ENCODE measurements at places on chromosomes 4 and X.

- DNase-seq, result peak; percentile 73
These were observed 895 bp downstream of the SMIM14 start for GRCh38 chr4:39637586-39638353.

DNA sequence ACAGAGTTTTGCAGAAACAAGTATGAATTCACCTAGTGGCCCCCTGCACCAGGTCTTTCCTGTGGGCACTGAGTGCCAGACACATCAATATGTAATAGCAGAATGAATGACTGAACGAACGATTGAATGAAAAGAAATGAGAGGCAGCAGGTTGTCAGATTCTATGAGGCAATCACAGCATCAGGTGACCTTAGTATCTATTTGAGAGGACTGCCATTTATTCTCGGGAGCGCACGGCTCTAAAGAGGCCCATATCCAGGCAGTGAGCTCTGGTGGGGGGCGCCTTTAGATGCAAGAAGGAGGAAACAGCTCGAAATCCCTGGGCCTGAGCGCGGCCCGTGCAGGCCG, 528 bp upstream of the SLC25A4 start:
- peak; percentile 54 for DNase-seq

GRCh38 chr4:21885241-21885640, 63.3 kb downstream of the KCNIP4 start:
- DNase-seq, result no peak

DNA sequence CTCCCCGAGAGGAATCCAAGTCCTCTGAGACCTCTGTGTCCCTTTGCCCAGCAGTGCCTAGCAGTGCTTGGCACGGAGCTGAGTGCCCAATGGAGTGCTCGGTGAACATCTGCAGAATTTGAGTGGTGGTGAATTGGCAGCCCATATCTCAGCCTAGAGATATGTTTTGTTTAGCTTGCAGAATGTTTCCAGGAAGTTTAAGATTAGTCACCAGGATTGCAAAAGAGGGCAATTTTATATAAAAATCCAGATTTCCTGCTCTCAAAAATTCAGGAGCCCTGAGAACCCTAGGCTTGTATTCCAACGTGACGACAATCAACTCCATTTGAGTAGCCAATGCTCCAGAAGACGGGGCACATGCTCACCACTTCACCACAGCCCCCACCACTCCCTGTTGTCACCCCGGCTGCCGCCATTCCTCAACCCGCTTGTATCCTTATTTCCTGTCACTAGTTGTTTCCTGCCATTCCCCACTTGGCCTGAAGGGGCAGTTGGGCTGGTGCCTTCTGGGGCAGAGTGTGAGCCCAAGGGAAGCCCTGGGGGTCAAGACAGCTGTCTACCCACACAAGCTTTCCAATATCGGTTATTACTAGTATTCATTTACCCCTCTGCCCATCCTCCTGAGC, 116.9 kb downstream of the EFNB1 start:
- no peak for DNase-seq

GRCh38 chrX:68692651-68693050, 45.2 kb downstream of the STARD8 start:
- no peak for DNase-seq

GRCh38 chr4:27928761-27929540, 1068.3 kb downstream of the STIM2 start:
- no peak for DNase-seq
